ENCODE measurements at places on chromosomes 11 and 22.
A peak's percentile ranks its signal among the peaks of the same experiment; 100 is the strongest.

- no peak for DNase-seq
Observed at GRCh38 chr11:11467312-11467711, 114.3 kb upstream of the CSNK2A3 start.

GRCh38 chr22:49934891-49935557 is 16.6 kb downstream of the CRELD2 start:
- DNase-seq, result peak; percentile 88

GRCh38 chr22:22591348-22592299 is 32.6 kb upstream of the PRAME start:
- DNase-seq, result no peak

DNA sequence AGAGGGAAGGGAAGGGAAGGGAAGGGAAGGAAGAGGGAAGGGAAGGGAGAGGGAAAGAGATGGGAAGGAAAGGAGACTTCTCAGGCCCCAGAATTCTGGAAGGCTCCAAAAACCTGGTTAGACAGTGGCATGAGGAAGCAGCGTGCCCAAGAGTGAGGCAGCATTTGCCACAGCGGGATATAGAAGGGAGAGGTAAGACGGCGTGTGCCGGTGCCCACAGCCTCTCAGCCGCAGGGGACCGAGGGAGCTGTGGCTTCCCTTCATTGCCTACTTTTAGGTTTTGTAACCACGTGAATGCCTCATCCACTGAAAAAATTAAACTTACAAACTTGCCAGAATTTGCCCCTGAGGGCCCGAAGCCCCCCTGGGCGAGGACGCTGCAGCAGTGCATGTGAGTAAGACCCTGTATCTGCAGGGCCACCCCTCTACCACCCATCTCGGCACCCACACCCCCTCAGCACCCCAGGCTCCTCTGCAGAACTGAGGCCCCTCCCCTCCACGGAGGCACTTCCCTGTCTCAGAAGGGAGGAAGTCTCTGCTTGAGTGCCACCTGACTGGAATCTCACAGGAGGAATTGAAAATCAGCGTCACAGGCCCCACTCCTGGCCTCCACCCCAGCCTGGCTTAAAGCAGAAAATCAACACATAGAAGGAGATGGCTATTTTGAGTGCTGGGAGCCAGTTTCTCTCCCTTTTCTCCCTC is 58.1 kb downstream of the LINC01488 start:
- DNase-seq, result no peak

- no peak for DNase-seq
Observed at GRCh38 chr22:34997633-34998299, 68.2 kb upstream of the ISX start.

GRCh38 chr11:64070314-64070681 is 34.6 kb downstream of the FLRT1 start:
- DNase-seq, result no peak

DNA sequence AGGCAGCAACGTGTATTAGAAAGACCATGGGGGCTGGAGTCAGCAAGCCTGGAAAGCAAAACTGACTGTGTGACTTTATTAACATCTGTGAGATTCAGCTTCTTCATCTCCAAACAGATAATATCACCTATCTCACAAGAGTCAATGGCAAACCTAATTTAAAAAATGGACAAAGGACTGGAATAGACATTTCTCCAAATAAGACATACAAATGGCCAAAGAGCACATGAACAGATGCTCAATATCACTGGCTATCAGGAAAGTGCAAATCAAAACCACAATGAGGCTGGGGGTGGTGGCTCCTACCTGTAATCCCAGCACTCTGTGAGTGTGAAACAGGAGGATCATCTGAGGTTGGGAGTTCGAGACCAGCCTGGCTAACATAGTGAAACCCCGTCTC is 69.6 kb downstream of the CLPB start:
- no peak for DNase-seq

GRCh38 chr22:40951795-40952605 is 822 bp downstream of the RBX1 start:
- DNase-seq, result no peak

GRCh38 chr11:121800731-121801393 is 315.2 kb downstream of the BLID start:
- no peak for DNase-seq

- no peak for DNase-seq
Observed at GRCh38 chr11:32438346-32438865, 3.1 kb upstream of the WT1 start.

DNA sequence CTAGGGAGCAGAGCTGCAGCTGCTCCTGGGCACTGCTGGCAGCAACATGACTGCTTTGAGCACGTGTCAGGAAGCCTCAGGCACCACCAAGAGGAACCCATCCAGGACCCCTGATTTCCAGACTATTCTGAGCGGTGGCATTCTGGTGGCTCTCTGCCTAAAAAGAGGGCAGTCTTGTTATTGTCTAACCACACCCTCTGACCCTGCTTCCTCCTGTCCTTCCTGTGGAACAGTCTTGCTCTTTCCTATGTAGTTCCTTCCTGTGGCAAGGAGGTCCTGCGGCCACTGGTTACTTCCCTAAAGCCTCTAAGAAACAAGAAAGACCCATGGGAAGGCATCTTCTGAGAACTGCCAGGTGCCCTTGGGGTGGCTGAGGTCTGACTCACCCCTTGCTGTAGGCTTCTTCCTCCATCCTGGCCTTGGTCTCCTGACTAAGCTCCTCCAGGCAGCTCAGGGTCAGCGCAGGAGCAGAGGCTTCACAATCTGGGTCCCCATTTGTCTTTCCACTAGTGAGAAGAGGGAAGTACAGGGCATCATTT is 13.1 kb upstream of the LYVE1 start:
- no peak for DNase-seq

GRCh38 chr11:23112987-23113886 is 253.0 kb upstream of the CCDC179 start:
- DNase-seq, result no peak

GRCh38 chr22:39684702-39685281 is 114.2 kb downstream of the CACNA1I start:
- DNase-seq, result no peak

GRCh38 chr11:94801866-94802460 is 33.8 kb downstream of the AMOTL1 start:
- no peak for DNase-seq

- DNase-seq, result no peak
Observed at GRCh38 chr22:39312410-39312809, 7.0 kb downstream of the RPL3 start.

DNA sequence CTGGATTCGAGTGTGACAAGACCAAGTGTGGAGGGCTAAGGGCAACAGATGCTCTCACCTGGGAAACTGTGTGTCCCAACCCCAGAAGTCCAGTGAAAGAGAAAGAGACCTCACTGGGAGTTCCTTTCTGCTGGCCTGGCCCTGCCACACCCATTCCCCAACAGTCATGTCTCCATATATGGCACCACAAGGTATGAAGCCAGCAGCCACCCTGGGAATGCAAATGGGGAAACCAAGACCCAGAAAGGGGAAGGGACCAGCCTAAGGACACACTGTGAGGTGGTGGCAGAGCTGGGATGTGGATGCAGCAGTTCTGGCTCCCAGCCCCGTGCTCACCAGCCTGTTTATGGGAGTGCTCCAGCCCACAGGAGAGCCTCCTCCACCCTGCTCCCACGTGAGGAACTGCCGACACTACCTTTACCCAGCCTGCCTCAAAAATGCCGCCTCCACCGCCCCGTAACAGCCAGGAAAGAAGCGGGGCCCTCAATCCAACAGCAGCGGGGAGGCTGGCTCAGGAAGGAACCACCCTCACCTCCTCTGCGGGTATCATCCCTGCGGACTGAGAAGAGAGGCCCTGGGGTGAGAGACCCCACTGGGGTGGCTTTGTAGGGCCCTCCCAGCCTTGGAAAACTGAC is 12.6 kb downstream of the LMO1 start:
- no peak for DNase-seq

DNA sequence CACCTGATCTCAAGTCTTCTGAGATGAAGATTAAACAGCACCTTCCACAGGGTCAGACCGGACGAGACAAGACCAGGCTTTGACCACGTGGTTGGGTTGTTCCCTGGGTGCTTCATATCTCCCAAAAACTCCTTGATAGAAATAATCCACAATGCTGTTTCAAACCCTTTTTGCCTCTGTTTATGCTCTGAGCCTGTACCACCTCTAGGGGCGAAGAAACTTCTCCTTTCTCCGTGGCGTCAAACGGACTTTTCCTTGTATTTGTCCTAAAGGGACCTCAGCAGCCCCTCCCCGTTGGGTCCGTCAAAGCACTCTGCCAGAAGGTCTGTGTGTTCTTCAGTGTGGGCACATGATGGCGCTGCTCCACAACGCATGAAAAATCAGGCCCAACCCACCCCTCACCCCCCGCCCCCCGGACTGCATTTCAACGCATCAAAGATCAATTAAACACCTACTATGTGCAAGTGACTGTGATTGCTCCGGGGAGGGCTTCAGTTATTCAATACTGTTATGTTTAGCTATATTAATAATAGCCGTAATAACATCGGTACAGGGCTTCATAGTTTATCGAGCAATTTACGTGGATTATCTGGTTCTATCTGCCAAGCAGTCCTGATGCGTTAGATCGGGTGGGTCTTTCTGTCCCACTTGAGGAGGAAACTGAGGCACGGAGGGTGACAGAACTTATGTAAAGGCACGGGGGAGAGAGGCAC is 17.3 kb upstream of the EIF3D start:
- no peak for DNase-seq
